Stimulated activated CD4-positive, alpha-beta T cell treated with anti-CD3 and anti-CD28 coated beads, Interleukin-12 subunit alpha, Interleukin-12 subunit beta, amount 100 ng/mL, for 48 hours (primary cell): ENCODE measurements at places on chromosomes 2 and 18.

GRCh38 chr2:207291625-207292252, 126.0 kb upstream of the KLF7 start:
- DNase-seq, result no peak

GRCh38 chr2:205474741-205475415, 207.4 kb upstream of the NRP2 start:
- no peak for DNase-seq

DNA sequence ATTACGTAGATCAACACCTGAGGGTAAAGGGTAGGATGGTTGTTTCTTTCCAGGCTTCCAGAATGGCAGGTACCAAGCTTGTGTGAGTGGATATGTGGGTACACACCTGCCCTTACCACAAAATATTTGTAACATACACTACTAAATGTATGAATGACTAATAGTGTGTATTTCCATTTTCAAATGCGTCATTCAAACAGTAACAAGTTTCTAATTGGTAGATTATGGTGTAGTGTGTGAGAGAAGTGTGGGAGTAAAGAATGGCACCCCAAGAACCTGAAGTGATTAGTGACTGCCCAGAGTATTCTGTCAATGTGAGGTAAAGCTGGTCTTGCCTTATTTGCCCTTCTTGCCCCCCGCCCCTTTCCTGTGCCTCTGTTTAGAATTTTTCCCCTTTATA, 21.1 kb downstream of the AGPS start:
- no peak for DNase-seq

DNA sequence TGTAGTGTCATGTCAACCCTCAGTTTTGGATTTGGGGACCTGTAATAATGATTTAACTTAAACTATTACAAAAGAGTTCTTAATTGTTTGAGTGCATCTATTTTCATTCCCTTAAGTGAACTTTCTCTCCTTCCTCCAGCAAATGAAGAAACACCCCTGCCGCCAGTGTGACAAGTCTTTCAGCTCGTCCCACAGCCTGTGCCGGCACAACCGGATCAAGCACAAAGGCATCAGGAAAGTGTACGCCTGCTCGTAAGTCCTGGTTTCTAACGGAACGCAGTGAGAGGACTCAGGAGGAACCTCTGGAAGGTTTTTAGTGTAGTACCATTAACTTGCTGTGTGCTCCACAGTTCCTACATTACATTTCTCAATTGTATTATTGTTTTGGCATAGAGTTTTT, 114.2 kb downstream of the ZNF532 start:
- DNase-seq, result no peak

DNA sequence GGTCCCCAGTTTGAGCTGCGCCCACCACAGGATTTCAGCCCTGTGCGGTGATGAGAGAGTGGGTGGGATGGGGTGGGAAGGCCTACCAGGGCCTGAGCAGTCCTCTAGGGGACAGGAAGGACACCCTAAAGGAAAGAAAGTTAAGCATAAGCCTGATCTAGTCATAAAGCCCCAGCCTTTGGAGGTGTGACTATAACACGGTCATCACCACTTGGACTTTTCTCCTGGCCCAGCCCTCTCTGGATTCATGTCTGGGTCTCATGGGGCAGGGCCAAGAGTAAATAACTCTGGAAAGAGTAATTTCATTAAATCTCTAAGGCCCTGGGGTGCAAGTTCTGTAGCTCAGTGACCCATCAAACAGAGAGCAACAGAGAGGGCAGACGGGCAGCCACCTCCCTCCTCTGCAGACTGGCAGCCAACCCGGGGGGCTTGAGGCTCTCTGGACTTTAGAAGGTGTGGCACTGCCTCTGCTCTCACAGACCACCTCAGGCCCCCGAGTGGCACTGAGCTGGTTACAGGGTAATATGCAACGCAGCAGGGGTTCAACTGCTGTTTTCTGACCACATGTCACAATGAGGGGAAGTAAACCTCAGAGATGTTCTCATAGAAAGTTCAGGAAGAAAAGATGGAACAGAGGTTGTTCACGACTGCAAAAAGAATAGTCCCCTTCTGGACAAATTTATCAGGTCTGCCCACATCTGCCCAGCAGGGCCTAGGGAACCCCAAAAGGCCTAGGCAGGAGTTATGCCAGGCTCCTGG, 41.5 kb downstream of the TGFA start:
- DNase-seq, result no peak

DNA sequence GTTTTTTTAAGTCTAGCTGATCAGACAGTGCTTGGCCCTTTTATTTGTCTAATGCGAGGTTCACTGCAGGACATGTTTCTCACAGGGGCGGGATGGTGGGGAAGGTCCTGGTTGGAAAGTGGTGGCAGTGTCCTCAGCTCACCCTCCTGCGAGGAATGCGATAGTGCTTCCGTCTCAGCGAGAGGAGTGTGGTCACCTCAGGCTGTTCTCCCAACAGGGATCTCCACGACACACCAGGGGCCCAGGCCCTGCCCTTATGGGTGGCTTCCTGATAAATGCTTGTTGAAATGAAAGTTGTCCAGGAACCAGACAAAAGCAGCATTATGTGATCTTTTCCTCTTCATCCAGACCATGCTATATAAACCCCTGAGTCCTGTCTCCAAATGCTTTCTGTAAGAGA, 70.1 kb downstream of the BOLA3 start:
- no peak for DNase-seq

DNA sequence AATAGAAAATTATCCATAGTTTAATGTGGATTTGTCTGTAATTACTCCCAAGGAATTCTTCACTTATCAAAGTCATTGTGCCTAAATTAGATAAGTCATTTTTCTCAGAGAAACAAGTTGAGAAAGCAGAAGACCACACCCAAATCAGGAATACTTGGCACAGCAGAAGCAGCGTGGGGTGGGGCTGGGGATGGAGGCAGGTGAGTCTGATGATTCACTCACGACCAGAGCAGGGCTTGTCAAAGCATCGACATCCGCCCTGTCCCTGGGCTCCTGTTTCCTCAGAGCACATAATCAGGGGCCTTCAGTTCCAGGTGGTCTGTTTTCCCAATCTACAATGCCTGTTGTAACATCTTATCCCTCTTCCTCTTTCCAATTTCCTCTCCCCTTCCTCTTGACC, 31.5 kb upstream of the COLEC12 start:
- DNase-seq, result no peak

GRCh38 chr2:61135510-61135909, 26.5 kb upstream of the C2orf74 start:
- no peak for DNase-seq

- DNase-seq, result no peak
Measured at GRCh38 chr2:226118471-226119429, 680.9 kb downstream of the IRS1 start.

- no peak for DNase-seq
Measured at GRCh38 chr2:128690869-128691268, 372.2 kb upstream of the HS6ST1 start.

DNA sequence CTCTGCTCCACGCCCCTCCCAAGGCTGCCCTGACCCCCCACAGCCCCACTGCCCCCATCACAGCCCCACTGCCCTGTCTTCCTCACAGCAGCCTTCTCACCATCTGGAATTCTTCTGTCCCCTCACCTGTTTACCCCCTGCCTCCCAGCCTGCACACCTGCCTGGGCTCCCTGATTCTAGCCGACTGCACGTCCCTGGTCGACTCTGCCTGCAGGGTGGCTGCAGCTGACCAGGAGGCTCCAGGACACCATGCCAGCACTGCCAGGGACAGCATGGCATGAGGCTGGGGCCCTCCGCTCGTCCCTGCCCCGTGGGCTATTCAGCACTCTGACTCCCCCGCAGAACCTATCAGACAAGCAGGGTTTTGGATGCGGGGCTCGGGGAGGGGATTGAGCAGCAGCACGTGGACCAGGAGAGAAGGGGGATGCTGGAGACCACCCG, 254.1 kb downstream of the HDAC4 start:
- DNase-seq, result no peak

DNA sequence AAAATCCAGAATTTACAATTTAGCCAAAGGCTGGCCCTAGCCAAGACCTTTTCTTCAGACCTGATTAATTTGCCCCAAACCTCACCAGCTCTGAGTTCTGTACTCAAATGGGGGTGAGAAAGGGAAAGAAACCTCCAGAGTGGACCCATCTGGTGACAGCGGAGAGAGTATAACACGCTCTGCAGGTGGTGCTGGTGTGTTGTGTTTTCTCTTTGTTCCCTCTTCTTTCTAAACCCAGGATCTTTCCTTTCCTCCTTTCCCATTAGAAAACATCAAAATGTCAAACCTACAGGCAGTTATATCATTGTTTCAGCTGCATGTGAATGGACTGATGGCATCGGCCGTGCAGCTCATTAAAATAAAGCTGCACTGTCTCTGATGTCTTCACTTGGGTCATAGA, 253.2 kb upstream of the SP5 start:
- DNase-seq, result no peak

GRCh38 chr2:179137200-179137759, 87.3 kb upstream of the CCDC141 start:
- no peak for DNase-seq

GRCh38 chr2:222494104-222494739, 69.9 kb downstream of the SGPP2 start:
- no peak for DNase-seq

DNA sequence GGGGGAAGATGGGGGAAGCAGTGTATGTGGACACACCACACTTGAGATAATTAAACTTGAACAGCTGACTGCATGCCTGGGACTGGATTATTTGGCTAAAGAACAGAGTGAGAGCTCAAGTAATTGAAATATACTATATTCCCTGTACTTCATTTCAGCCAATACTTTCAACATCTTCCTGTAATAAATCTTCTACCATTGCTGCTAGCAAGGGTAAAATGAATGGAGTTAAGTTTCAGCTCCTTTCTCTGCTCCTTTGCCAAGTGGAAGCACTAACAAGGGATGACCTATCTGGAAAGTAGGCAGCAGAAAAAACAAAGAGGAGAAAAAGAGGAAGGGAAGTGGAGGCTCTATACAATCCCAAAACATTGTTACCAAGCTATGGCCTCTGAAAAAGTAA, 50.9 kb downstream of the MMADHC start:
- no peak for DNase-seq

GRCh38 chr2:105774781-105775337, 30.1 kb downstream of the NCK2 start:
- no peak for DNase-seq

DNA sequence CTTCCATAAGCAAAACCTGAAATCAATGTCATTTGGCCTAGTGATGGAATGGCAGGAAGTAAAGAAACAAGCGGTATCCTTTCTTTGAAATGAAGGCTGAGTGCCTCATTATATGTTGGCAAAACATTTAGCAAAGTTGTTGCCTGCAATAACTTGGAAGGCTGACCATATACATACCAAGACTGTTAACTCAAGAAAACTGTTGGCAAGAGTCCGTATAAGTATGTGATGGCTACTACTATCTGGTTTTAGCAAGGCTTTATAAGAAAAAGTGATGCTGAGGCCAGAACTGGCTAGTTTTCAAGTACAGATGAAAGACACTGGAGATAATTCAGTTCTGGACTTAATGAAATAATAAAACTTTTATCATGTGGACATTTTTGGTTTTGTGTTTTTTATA, 356.2 kb downstream of the ZNF521 start:
- DNase-seq, result no peak

DNA sequence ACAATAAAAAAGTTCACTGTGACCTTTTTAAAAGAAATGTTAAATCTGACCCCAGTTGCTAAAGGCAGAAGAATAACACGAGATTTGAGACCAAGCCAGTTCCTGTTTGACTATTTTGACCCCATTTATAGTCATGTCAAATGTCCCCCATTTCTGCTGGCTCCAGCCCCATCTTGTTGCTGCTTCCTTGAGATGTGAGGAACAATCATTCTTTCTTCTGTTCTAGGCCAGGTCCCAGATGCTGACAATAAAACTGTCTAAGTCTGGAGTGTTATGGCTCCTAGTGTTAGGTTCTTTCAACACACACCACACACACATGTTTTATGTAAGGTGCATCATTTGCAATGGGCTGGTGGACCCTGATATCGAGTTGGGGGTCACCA, 92.0 kb upstream of the CYP1B1 start:
- no peak for DNase-seq

DNA sequence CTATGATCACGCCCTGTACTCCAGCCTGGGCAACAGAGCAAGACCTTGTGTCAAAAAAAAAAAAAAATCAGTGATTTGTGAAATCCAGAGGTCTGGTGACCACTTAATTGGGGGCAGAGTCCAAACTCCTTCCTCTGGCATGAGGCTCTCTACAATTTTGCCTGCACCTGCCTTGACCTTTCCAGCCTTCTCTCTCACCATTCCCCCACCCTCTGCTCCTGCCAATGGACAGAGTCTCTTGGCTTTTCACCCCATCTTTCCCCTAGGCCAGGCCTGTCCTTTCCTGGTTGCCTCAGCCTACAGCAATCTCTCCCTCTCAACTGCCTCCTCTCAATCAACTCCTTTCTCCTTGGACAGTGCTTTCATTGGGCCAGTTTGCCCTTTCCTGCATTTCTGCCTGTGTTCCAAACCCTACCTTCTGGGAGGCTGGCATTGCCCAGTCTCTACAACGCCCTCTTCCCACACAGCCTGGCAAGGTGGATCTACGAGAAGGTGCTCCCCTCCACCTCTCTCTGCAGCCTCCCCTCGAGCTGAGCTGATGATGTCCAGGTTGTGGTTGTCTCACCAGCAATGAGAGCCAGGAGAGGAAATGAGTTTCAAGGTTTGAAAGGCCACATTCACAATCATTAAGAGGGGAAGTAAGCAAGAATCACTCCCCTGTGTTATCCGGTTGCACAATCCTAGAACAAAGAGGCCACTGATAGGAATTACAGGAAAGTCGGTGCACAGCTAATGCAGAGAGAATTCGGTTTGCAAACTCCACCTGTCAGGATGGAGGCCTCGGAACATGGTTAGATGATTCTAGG, 39.5 kb upstream of the NPAS2 start:
- DNase-seq, result no peak

GRCh38 chr2:231646476-231646875, 53.8 kb downstream of the TEX44 start:
- DNase-seq, result no peak

GRCh38 chr2:212626371-212626918, 87.8 kb upstream of the ERBB4 start:
- no peak for DNase-seq

- DNase-seq, result no peak
Measured at GRCh38 chr2:8234253-8234652, 447.6 kb upstream of the ID2 start.

GRCh38 chr2:127134833-127135830, 28.2 kb upstream of the BIN1 start:
- DNase-seq, result no peak
